Thoracic aorta (tissue), 2 donors: ENCODE measurements at places on chromosomes 5 and 9. TPM values are rescaled to one million over a fixed set of nuclear protein-coding genes. Genes with fewer than 3 reads are reported as not detected.

- no peaks in the 10 kb centered on the region for H3K27me3 ChIP-seq
- H3K4me3 ChIP-seq, result peak overlapping the region; percentile 34
- H3K4me1 ChIP-seq, result peaks cover 19% of the 10 kb centered on the region
- peak overlapping the region; percentile 3 for H3K27ac ChIP-seq
- DNase-seq, result no peak
These were observed 34.7 kb downstream of the ADAM19 start for GRCh38 chr5:157540707-157541446.

ZNF366 gene
- 3.1 TPM for total RNA-seq

LCN15 gene
- total RNA-seq, result not detected

DNA sequence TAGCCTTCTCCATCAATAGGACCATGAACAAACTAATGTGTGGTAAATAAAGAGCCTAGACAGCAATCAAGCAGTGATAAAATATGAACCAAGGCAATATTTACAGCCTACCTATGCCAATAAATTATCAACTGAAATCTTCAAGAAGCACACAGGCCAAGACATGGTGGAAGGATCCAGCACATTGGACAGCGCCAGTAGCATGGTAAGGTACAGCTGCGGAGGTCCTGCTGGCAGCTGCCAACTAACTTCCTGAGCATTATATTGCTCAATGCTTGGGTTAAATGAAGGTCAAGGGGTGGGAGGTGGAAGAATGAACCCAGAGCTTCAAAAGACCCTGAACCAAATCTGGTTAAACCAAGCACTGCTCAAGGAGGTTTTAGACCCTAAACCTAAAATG, 16.5 kb upstream of the SPDL1 start:
- no peaks in the 10 kb centered on the region for H3K27me3 ChIP-seq
- no peaks in the 10 kb centered on the region for H3K36me3 ChIP-seq
- H3K4me1 ChIP-seq, result peaks cover 2% of the 10 kb centered on the region
- no peak overlapping the region for H3K4me3 ChIP-seq
- DNase-seq, result no peak

- no peaks in the 10 kb centered on the region for H3K27me3 ChIP-seq
- no peak overlapping the region for H3K27ac ChIP-seq
- H3K36me3 ChIP-seq, result peaks cover 2% of the 10 kb centered on the region
- no peaks in the 10 kb centered on the region for H3K4me1 ChIP-seq
- DNase-seq, result no peak
These were observed 92.2 kb downstream of the SEMA6A start for GRCh38 chr5:116482394-116482793.

CRB2 gene
- total RNA-seq, result not detected

FOXD4L4 gene
- total RNA-seq, result not detected

GRCh38 chr9:94904806-94905205, 178.3 kb downstream of the AOPEP start:
- peaks cover 29% of the 10 kb centered on the region for H3K4me1 ChIP-seq
- H3K4me3 ChIP-seq, result no peak overlapping the region
- no peaks in the 10 kb centered on the region for H3K36me3 ChIP-seq
- no peaks in the 10 kb centered on the region for H3K27me3 ChIP-seq
- DNase-seq, result no peak

GRCh38 chr5:22850981-22851380, 2.2 kb downstream of the CDH12 start:
- H3K4me3 ChIP-seq, result no peak overlapping the region
- no peak overlapping the region for H3K27ac ChIP-seq
- H3K27me3 ChIP-seq, result no peaks in the 10 kb centered on the region
- no peak for DNase-seq
- H3K36me3 ChIP-seq, result no peaks in the 10 kb centered on the region

CNTNAP3B gene
- total RNA-seq, result 94.8 TPM

LCN2 gene
- total RNA-seq, result not detected

SNCB gene
- total RNA-seq, result not detected

DNA sequence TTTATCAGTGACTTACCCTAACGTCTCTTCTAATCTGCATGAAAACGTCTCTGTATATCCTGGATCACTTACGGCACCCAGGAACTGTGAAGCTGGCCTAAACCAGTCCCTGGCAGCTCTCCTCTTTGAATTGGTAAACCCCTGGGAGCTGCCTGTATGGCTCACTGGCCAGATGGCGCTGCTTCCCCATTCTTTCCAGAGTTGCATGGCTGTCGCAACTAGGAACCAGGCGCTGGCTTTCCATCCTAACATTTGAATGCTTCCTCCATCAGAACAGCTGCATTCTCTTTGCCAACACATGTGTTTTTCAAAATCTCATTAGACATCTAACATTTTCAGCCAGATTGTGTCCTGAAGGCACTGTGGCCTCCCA, 8.0 kb upstream of the PCA3 start:
- no peak overlapping the region for H3K27ac ChIP-seq
- no peak overlapping the region for H3K4me3 ChIP-seq
- no peaks in the 10 kb centered on the region for H3K36me3 ChIP-seq
- no peaks in the 10 kb centered on the region for H3K4me1 ChIP-seq

SLC25A46 gene
- 46.2 TPM for total RNA-seq

DNA sequence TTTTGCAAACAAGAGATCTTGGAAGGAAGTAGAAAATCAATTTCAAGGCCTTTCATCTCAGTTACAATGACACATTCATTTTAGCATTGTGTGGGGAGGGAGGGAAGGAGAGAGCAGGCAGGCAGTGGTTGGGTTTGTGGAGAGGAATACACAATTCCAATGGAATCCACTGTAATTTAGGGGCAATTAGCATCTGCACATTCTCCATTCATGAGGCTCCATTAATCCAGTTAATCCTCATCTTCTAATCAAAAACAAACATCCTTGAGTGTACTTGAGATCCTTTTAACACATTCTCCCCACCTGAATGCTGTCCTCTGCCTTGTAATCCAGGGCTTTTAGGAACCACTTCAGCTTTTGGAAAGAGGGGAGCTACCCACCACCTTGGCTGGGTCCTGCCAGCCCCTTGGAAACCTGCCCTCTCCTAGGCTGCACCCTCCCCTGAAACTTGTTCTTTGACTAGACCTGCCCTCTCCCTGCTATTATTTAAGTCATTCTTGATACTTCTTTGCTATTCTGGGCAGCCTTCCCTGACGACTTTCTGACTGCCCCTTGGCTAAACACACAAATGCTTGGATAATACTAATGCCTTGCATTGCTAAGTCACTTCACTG, 271.2 kb downstream of the SLIT3 start:
- H3K4me3 ChIP-seq, result no peak overlapping the region
- DNase-seq, result no peak
- H3K36me3 ChIP-seq, result no peaks in the 10 kb centered on the region
- no peaks in the 10 kb centered on the region for H3K27me3 ChIP-seq
- H3K27ac ChIP-seq, result peak overlapping the region; percentile 35

DNA sequence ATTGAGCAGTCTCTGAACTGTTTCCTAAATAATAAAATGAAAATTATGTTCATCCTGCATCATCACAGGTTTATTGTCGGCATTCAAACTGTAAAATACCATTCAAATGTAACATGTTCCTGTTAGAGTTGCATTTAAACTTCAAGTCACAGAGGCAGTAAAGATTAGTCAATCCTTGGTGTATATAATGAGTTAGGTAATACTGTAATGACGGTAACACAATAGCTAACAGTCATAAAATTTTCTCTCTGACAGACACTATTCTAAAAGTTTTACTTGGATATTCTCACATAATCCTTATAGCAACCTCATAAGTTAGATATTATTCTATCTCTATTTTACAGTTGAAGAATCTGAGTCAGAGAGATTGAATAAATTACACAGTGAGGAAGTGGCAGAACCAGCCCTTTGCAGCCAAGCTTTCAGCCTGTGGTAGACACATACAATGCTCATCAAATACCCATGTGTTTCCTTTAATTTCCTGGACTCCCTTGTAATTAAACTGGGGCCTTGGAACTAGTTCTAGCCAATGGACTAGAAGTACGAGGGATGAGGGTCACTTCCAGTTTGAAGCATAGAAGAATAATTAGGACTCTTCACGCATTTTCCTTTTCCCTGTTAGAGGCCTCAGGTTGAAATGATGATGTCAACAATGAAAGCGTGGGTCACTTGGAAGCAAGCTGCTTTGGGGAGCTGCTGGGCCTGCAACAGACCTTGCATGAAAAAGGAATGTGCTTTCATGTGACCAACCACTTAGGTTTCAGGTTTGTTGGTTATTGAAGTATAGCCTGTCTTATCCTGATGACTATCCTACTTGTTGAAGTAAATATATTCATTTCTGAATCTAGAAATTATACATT, 12.3 kb upstream of the CAST start:
- no peaks in the 10 kb centered on the region for H3K36me3 ChIP-seq
- H3K4me3 ChIP-seq, result no peak overlapping the region
- H3K27me3 ChIP-seq, result no peaks in the 10 kb centered on the region
- H3K4me1 ChIP-seq, result no peaks in the 10 kb centered on the region
- no peak for DNase-seq

DNA sequence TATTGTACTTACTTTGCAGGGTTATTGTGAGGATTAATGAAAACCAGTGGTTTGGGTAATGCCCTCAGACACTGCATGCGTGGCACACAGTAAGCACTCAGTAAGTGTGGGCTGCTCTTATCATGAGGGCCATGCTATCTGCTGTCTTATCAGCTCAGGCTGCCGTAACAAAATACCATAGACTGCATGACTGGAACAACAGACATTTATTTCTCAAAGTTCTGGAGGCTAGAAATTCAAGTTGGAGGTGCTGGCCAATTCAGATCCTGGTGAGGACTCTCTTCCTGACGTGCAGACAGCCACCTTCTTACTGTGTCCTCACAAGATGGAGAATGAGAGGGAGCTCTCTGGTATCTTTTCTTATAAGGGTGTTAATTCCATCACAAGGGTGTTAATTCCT, 23.9 kb upstream of the SH3PXD2B start:
- no peak for DNase-seq
- no peaks in the 10 kb centered on the region for H3K36me3 ChIP-seq
- H3K4me3 ChIP-seq, result no peak overlapping the region
- H3K4me1 ChIP-seq, result no peaks in the 10 kb centered on the region
- no peaks in the 10 kb centered on the region for H3K27me3 ChIP-seq
- no peak overlapping the region for H3K27ac ChIP-seq

DNA sequence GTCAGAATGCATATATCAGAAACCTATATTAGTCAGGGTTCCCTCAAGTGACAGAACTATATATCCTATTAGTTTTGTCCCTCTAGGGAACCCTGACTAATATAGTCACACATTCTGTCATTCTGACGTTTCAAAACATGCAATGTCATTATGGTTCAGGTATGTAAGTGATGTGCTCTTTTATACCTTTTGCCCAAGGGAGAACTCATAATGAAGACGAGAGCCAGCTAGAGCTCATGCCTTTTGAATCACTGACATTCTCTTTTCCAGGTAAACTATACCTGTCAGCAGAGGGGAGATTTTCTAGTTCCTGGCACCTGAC, 576.7 kb downstream of the LRRC70 start:
- no peak overlapping the region for H3K27ac ChIP-seq
- H3K4me3 ChIP-seq, result no peak overlapping the region
- no peaks in the 10 kb centered on the region for H3K4me1 ChIP-seq

- DNase-seq, result no peak
- no peak overlapping the region for H3K4me3 ChIP-seq
- no peaks in the 10 kb centered on the region for H3K36me3 ChIP-seq
- peaks cover 10% of the 10 kb centered on the region for H3K4me1 ChIP-seq
- H3K27ac ChIP-seq, result no peak overlapping the region
These were observed 75.4 kb upstream of the CPLX2 start for GRCh38 chr5:175795959-175796358.

PCDHGA11 gene
- 10.4 TPM for total RNA-seq

DNA sequence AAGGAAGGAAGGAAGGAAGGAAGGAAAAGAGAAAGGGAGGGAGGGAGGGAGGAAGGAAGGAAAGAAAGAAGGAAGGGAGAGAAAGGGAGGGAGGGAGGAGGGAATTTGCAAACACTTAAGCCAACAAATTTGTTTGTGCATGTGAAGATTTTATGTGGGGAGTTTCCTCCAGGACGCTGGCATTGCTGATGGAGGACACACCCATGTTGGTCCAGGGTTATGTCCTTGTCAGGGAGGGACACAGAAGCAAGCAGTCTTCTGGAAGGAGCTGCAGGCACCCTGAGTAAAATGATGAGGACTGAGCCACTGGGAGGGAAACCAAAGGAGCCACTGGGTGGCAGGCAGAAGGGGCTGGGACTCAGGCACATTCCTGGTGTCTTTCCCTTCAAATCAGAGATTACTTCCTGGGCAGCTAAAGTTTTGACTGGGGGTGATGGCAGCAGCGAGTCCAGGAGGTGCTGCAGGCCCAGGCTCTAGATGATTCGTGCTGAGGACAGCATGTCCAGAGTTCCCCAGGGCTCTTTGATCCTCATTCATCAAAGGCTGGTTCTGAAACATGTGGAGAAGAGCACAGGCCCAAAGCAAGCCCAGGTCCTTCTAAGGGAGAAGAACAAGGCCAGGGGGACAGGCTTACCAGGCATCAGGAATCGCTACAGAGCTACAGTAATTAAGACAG, 109.2 kb downstream of the PAX5 start:
- H3K36me3 ChIP-seq, result no peaks in the 10 kb centered on the region
- H3K27ac ChIP-seq, result no peak overlapping the region
- no peak overlapping the region for H3K4me3 ChIP-seq
- no peaks in the 10 kb centered on the region for H3K4me1 ChIP-seq
- H3K27me3 ChIP-seq, result no peaks in the 10 kb centered on the region
- DNase-seq, result no peak

- no peaks in the 10 kb centered on the region for H3K36me3 ChIP-seq
- peak overlapping the region; percentile 88 for H3K27ac ChIP-seq
- DNase-seq, result no peak
- peaks cover 78% of the 10 kb centered on the region for H3K4me1 ChIP-seq
- H3K27me3 ChIP-seq, result no peaks in the 10 kb centered on the region
These were observed 3.6 kb downstream of the ERGIC1 start for GRCh38 chr5:172837640-172838039.

DNA sequence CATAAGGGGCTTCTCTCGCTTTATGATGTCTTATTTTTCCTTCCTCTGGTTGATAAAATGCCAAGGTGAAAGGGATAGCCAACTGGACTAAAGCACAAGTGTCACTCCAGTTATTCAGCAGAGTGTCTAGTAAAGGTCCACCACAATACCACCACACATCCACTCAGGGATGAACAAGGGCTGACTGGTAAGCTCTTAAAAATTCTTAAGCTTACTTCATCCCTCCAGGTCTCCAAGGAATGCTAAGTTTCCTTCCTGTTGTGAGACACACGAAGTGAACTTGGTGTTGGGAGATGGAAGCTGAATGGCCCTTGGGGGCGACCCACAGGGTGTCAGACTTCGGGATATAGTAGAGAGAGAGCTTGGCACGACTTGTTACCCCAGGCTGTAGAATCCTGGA, 3.2 kb upstream of the HMGCS1 start:
- no peaks in the 10 kb centered on the region for H3K27me3 ChIP-seq
- no peaks in the 10 kb centered on the region for H3K36me3 ChIP-seq
- no peak overlapping the region for H3K4me3 ChIP-seq
- H3K27ac ChIP-seq, result no peak overlapping the region

DNA sequence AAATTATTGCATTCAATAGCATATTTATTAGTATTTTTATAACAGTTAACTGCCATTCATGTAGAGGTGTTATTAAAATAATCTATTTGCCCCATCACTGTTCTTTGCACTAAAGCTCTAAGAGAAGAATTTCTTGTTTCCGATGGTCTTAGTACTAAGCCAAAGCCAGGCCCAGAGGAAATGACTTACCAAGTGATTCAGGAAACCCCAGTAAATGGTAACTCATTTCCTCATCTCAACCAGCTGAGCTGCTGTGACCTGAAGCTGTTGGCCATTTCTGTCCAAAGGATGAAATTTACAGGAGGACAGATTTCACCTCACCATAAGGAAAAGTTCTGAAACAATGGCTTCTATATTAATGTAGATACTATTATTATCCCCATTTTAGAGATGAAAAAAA, 117.0 kb downstream of the PIK3R1 start:
- no peaks in the 10 kb centered on the region for H3K27me3 ChIP-seq
- no peaks in the 10 kb centered on the region for H3K36me3 ChIP-seq
- no peak overlapping the region for H3K27ac ChIP-seq
- no peak for DNase-seq
- no peak overlapping the region for H3K4me3 ChIP-seq

ASPN gene
- 110 TPM for total RNA-seq
